GM12865 (cell line): ENCODE measurements at places on chromosomes 7 and 10.

- no peak for DNase-seq
Observed at GRCh38 chr10:95273393-95274312, 17.1 kb downstream of the PDLIM1 start.

GRCh38 chr10:16570731-16571130 lies 49.1 kb upstream of the C1QL3 start:
- peak; percentile 68 for DNase-seq

- no peak for DNase-seq
Observed at GRCh38 chr10:31401287-31401686, 82.3 kb downstream of the ZEB1 start.

DNA sequence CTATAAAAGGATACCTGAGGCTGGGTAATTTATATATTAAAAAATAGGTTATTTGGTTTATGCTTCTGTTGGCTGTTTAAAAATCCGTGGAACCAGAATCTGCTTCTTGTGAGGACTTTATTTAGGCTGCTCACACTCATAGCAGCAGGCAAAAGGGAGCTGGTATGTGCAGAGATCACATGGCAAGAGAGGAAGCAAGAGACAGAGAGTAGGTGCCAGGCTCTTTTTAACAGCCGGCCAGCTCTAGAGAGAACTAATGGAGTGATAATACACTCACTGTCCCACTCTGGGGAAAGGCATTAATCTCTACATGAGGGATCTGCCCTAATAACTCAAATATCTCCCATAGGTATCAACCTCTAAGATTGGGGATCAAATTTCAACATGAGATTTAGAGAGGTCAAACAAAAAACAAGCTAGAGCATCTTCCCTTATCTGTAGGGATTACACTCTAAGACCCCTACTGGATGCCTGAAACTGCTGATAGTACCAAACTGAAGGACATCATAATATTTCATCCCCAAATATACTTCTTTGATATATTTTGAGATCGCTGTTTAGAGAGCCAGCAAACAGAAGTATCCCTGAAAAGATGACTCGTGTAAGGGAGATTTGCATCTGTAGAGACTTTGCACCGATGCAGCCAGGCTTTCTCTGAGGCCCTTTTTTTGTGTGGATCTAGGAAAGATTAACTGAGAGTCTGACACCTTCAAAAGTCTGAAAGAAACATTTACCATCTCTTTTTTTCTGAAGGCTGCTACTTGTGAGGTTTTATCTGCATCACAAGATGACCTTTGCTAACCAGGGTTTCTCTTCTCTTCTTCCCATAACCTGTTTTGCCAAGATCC lies 717.0 kb upstream of the MBL2 start:
- no peak for DNase-seq

- no peak for DNase-seq
Observed at GRCh38 chr10:11336722-11337162, 274.7 kb downstream of the USP6NL start.

- no peak for DNase-seq
Observed at GRCh38 chr7:102169651-102170392, 116.8 kb upstream of the SH2B2 start.

GRCh38 chr10:3886191-3886590 lies 101.2 kb upstream of the KLF6 start:
- DNase-seq, result no peak

GRCh38 chr7:45683556-45684148 lies 109.5 kb downstream of the ADCY1 start:
- no peak for DNase-seq

DNA sequence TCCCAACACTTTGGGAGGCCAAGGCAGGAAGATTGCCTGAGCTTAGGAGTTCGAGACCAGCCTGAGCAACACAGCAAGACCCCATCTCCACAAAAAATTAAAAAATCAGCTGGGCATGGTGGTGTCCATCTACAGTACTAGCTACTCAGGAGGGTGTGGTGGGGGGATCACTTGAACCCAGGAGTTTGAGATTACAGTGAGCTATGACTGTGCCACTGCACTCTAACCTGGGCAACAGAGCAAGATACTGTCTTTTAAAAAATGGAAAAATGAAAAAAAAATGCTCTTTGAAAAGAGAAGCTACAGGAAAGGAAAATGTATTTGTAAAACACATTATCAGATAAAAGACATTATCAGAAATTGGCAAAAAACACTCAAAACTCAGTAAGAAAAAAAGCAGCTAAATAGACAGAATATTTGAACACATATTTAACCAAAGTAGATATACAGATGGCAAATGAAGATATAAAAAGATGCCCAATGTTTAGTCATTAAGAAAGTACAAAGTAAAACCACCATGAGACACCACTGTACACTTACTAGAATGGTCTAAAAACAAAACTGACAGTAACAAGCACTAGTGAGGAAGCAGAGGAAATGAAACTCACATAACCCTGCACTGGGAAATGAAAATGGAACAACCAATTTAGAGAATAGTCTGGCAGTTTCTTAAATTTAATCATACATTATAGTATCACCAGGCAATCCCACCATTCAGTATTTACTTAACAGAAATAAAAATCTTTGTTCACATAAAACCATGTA lies 40.5 kb downstream of the NRBF2 start:
- DNase-seq, result peak; percentile 79

GRCh38 chr10:26217396-26218086 lies 967 bp downstream of the GAD2 start:
- no peak for DNase-seq

DNA sequence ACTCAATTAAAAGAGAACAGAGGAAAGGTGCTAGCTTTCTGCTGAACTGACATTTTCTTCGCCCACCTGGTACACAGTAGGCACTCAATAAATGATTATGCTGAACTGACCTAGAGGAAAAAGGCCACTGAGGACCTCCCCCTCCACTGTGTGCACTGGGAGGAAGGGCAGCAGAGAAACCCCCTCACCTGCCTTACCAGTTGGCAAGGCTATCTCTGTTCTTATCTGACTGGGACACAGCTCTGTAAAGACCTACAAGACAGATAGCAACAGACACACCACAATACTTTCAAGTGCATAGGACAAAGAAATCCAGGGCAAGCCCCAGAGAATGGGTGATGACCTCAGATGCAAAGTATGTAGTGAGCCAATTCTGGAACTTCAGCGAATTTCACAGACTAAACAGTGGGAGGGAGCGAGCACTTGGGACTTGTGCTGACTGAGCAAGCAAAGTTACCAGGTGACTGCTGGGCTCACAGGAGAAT lies 30.4 kb downstream of the PDLIM1 start:
- no peak for DNase-seq

DNA sequence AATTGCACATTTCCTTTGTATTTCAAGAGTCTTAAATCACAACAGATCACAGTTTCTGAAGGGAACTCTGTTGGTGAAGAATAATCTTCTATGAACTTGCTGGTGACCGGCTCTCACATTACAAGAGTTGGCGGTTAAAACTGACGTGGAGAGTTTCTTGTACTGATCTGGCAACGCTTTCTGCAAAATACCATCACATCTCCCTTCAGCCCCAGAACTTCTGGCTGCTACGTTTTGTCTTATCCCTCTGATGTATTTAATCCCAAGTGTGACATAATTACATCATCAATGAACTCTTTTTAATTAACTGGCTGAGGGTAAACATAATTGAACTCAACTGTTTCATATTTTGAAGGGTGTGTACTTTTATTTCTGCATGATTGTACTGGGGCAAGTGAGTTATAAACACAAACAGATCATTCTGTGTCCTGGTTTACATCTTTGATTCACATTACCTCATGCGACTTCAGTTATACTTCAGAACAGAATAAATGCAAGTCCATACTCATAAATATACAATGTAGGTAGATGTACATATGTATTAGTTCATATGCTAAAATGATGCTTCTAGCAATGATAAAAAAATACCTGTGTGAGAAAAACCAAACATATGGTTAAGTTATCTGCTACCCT lies 105.1 kb upstream of the NPVF start:
- DNase-seq, result no peak

DNA sequence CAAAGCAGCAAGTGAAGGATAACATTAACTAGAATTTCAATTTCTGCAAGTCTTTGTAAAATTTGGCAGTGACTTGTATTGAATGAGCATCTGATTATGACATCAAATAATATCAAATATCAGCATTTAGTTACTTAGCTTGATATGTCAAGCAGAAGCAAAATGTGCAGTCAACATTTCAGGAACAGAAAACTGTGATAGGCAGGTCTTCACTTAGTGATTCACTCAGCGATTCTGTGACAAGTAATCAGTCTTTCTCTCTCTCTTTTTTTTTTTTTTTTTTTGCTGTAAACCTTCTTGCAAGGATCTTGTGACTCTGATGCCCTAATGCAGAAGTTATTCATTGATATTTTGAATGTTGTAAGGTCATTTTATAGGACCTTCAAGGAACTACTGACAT lies 307.1 kb downstream of the MTERF1 start:
- no peak for DNase-seq

DNA sequence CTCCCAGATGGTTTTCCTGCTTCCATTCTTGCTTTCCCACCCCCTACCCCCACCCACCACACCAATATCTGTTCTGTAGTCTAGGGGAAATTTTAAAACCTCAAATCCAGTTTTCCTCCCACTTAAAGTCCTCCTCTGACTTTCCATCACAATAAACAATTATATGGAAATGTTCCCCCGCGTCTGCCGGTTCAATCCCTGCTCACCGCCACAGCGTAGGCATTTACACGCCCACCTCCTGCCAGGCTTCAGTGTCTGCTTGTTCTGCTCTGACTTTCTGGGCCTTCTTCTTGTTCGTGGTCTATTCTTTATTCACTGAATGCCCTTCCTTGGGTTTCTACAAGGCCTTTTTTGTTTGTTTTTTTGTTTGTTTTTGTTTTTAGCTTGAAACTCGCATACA lies 633.0 kb upstream of the MKI67 start:
- DNase-seq, result no peak

DNA sequence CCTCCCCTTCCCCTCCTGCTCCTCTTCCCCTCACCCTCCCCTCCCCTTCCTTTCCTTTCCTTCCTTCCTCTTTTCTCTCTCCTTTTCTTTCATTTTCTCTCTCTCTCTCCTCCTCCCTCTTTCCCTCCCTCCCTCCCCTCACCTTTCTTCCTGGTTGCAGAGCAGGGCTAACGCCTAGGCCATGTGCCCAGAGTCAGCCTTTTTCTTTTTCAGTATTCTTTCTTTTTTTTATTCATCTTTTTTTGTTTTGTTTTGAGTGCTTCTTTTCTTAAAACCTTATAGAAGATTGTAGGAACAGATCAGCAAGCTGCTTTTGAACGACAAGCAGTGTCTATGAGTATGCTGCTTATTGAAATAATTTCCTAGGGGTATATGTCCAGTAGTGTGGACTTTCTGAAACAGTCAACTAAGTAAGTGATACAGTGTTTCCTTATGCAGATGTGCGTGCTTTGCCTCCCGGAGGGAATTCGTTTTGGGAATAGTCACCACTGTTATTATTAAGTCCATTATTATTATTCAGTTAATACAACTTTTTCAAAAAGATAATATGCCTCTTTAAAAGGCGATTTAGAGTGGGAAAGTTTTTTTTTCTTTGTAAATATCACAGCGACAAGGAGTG lies 219.2 kb downstream of the CAMK1D start:
- no peak for DNase-seq

- DNase-seq, result peak; percentile 11
Observed at GRCh38 chr7:144255471-144255897, 9.1 kb downstream of the OR2A7 start.

DNA sequence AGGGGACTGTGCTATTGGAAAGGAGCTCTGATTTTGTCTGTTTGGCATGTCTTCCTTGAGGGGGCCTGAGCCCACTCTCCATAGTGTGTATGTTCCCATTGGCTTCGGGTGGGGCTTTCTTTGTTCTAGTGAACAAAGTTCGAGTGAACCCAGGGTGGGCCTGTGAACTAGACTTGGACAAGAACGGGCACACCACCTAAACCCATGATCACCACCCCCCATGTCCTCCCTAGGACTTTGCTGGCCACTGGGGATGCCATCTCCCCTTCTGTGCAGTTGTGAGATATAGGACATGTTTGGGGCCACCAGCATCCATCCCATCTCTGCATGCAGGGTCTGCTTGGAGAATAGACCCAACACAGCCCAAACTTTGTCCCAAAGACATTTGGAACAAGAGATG lies 195.5 kb upstream of the LYZL2 start:
- DNase-seq, result no peak

- DNase-seq, result no peak
Observed at GRCh38 chr10:43861966-43862751, 213.5 kb upstream of the ZNF32 start.

- peak; percentile 62 for DNase-seq
Observed at GRCh38 chr10:103692952-103693811, 162.2 kb downstream of the SH3PXD2A start.

- peak; percentile 9 for DNase-seq
Observed at GRCh38 chr7:44193011-44193802, 4.0 kb upstream of the GCK start.

GRCh38 chr7:10537764-10538163 lies 435.9 kb upstream of the PHF14 start:
- DNase-seq, result peak; percentile 8

DNA sequence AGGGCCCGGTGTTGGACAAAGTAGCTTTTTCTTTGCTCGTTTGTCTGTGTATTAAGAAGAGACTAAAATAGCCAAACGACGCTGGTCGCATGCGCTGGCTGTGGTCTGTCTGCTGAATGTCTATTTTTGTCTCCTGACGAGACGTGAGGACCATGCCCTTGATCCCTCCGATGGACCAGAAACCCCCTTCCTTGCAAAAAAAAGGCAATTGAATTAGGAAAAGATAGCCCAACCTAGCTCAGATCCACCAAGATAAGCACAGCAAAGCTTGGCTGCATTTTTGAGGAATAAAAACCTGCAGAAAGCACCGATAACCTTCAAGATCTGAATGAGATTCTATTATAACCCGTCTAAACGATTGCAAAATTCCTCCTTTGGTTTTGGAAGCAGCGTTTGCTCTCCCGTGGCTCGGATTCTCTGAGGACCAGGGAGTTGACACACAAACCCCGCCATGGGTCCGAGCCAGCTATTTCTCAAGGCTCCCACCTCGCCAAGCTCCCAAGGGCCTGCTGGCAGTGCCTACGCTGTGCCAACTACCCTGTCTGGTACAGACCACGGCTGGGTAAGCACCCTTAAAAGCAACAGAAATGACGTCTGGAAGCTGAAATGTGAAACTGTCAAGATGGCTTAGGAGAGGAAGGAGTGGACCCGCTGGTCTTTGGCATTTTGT lies 17.7 kb upstream of the TTYH3 start:
- DNase-seq, result no peak

DNA sequence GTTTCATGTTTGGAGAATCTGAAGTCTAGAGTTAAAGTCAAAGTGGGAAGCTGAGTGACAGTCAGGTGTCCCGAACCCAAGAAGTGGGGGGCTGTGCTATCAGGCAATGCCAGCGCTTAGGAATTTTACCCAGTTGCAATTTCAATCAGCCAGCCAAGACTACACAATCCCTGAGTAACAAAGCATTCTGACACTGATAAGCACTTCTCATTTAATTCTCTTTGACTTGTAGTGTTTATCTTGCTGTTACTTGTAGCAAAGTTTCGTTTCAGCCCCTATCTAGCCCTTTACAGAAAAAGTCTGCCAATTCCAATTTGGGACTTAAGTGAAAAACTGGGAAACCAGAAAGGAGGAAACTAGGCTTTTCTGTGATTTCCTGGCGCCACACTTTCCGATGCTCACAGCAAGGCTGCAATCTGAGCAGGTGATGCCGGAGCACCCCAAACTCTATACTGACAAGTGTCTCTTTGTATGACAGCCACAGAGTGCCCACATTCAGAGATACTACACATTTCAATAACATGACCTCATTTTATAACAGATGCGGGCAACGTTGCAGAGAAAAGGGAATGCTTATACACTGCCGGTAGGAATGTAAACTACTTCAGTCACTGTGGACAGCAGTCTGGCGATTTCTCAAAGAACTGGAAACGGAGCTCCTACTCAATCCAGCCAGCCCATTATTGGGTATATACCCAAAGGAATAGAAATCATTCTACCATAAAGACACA lies 61.0 kb downstream of the ITIH5 start:
- no peak for DNase-seq
